ENCODE measurements at places on chromosomes 7 and 10.

DNA sequence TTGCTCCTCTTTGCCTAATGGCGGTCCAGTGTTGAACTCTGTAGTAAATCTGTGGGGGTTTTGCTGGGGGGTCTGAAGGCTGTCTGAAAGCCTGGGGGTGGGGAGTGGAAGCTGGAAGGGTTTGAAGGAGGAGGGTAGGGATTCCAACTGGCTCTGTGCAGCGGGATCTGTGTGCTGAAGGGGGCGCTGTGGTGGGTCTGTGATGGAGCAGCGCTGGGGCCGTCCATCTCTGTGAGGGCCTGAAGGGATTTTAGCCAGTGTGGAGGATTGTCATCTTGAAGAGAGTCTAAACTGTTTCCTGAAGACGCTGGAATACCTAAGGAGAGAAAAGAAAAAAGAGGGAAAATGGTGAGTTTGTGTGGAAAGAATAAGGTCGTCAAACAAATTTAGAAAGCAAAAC is 129.2 kb downstream of the STRA8 start:
- no peak for DNase-seq

GRCh38 chr7:100964630-100965029 is 4.7 kb upstream of the MUC12 start:
- no peak for DNase-seq

GRCh38 chr7:129874722-129875121 is 78.0 kb downstream of the UBE2H start:
- no peak for DNase-seq

DNA sequence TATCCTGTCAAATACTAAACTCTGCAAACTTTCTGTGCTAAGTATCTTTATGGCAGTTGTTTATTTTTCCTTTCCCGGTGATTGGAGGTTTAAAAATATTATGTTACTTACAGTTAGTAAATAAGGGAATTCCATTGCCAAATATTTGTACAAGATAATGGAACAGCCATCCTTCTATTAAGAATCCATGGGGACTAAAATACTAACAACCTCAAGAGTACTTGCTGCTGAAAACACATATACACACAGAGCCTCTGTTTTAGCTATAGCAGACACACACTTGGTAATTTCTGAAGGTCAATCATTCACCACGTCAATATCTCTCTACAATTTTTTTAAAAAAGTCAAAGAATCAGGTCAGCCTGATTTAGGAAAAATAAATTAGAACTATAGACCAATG is 32.4 kb downstream of the TSPAN12 start:
- DNase-seq: no peak

DNA sequence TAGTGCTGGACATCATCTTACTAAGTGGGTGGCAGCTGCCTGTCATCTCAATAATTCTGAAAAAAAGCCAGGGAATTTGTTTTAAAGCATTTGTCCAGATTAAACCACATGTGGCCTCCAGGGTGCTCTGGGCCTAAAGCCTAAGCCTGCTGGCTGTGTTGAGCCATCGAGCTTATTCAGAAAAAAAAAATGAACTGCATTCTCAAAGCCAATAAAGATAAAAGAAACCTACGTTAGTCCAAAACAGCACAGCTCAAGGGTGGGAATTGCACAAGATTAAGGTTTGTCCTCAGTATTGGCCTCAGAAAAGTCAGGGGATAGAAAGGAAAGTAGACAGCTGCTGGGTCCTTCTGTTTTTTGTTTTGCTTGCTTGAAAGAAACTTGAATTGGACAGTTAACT is 22.6 kb upstream of the PRTFDC1 start:
- no peak for DNase-seq
